Type B pancreatic cell (in vitro differentiated cells): ENCODE measurements at places on chromosomes 1 and 21. TPM values are rescaled to one million over a fixed set of nuclear protein-coding genes. Genes with fewer than 3 reads are reported as not detected.
A peak's percentile ranks its signal among the peaks of the same experiment; 100 is the strongest.

Gene PTGS2
- 2.2 and 2.9 TPM in 2 replicates for total RNA-seq

Gene SH3D21
- 15.7 and 32.5 TPM in 2 replicates for total RNA-seq

Gene CA6
- 0.24 TPM in 1 of 2 replicates, not detected in the other for total RNA-seq

Gene MROH7
- total RNA-seq = 0.19 and 0.79 TPM in 2 replicates

Gene PIK3CD
- total RNA-seq = 1.7 and 1.8 TPM in 2 replicates

Gene RXFP4
- total RNA-seq = not detected in 2 replicates

Gene ZNF683
- not detected in 2 replicates for total RNA-seq

DNA sequence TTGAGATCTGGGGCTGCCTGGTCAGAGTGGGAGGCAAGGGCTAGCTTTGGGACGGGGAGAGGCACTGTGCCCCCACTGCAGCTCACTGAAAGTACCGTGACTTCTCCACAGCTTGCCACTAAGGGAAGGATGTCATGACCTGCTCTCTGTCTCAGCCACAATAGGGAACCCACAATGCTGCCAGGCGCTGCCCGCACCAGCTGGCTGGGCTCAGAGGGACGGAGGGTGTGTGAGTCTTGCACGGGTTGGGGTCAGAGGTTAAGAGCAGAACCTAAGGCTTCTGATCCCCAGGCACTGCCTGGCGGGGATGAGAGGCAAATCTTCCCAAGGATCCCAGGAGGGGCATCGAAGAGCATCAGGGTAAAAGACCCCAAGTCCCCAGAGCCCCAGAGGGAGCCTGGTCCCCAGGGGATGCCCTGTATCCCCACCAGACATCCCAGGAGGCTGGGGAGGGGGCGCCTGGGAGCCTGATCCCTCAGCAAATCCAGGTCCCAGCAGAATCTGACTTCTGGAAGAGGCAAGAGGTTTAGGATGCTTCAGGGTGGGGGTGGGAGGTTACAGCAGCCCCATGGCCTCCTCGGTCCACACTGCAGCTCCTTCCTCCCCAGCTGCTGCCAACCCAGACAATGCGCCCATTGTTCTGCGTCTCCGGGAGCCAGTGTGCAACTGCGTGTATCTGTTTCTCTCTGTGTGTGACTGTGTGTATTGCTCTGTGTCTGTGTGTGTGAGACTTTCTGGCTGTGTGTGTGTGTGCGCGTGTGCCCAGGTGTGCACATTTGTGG, 2.0 kb upstream of the MARCKSL1 start:
- no peak for DNase-seq

DNA sequence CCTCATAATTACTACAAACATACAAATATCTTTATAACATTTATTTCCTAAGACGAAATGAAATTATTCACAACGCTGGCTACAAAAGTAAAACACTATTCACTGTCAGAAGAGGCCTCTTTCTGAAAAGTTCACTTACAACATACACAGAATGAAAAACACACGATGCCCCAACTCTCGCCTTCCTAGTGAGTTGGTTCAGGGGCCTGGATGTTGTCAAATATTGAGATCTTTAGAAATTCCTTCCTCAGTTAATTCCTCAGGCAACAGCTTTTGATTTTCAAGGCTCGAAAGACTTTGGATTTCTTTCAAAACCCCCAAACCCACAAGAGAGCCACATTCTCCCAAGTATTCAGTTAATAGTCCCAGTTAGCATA, 14.2 kb upstream of the KCNE1 start:
- no peak for DNase-seq

DNA sequence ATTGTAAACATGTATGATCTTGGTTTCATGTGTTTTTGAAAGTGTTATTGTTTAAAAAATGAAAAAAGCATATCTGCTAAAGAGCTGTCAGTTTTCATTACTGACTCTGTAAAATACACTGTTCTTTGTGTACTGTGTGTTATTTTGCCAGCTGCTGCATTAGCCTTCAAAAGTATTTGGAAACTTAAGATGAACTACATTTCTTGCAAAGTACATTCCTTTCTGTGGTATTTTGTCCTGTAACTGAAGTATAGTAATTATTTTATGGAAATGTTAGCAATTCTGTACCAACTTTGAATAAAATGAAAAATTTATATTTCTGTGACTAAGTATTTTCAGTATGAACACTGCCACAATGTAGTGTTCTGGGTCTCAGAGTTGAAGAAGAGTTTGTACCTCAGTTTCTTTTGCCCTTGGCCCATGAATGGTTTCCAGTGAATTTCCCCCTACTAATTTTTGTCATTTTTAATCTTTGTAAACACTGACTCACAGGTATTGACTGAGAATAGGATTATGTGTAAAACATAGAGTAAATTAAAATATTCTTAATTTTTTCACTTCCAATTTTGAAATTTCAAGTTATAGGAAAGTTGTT, 32.7 kb downstream of the MRPS6 start:
- DNase-seq = no peak

DNA sequence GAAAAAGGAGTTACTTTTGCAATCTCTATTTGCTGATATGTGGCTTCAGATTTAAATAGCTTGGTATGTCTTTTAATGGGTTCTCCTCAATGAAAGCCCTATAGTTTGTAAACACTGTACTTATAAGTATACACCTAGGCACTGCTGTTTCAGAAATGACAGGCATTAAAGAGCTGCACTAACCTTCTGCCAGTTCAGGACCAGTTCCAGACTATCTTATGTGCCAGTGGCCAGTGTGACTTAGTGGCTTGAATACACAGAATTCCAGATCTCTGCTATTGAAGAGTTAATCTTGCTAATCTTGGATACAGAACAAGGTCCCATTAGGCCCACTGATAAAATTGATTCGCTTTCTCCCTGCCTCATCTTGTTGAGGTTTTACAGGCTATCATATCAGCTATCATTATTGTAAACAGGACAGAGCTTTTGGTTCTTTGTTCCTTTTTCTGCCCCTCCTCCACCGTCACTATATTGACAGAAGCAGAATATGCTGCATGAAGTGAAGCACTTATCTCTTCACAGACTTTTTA, 337.5 kb downstream of the LRRIQ3 start:
- DNase-seq = no peak

- DNase-seq = no peak
Observed at GRCh38 chr1:172001288-172001687, 160.0 kb downstream of the DNM3 start.

GRCh38 chr1:47696737-47697441, 259.0 kb downstream of the FOXD2 start:
- DNase-seq = no peak

DNA sequence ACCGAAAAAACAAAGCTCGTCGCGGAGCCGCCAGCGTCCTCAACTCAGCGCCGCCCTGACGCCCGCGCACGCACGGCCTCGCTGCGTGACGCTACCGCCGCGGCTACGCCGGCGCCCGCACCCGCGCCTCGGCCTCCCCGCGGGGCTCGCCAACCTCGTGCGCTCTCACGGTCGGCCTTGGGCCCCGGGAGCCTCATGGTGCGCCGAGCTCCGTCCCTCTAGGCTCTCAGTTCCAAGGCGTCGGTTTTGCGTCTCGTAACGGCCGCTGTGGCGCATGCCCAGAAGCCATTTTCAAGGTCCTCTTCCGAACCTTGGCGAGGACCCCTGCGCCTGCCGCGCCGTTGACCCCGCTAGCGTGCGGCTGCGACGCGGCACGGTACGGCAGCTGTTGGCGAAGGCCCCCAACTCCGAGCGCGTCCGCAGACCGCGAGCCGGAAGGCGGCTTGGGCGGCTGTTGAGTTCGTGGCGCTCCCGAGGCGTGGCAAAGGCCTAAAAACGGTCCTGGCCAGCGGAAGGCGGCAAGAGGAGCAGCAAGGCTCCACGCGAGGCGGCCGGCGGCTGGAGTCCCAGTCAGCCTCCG, at the start of gene HENMT1:
TSS of gene HENMT1 (minus strand) at position 64 of the 580 bp plus-strand sequence. CDS start 1,209 bp downstream, outside the sequence.
- peak; percentile 77 for DNase-seq

- DNase-seq = no peak
Observed at GRCh38 chr21:41444703-41445464, 18.8 kb downstream of the MX1 start.

DNA sequence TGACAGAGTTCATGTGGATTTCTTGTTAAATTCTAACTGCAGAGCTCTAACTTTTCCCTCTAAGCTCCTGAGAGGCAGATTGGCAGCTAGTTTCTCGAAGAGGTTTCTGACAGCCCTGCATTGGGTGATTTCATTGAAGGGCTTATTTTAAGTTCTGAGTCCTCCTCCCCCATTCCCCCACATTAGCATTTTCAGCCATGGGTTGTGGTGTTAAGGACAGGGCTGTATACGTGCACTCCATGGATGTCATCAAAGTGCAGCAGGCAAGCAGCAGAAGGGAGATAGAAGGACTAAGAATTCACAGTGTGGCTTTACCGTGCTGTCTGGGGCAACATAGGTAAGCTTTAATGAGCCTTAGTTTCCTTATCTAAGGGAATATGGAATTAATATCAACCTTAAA, 19.0 kb downstream of the CRYZ start:
- DNase-seq = no peak

GRCh38 chr1:107018445-107018844, 38.0 kb upstream of the PRMT6 start:
- DNase-seq = no peak

- no peak for DNase-seq
Observed at GRCh38 chr1:25004355-25004754, 74.3 kb upstream of the RUNX3 start.

DNA sequence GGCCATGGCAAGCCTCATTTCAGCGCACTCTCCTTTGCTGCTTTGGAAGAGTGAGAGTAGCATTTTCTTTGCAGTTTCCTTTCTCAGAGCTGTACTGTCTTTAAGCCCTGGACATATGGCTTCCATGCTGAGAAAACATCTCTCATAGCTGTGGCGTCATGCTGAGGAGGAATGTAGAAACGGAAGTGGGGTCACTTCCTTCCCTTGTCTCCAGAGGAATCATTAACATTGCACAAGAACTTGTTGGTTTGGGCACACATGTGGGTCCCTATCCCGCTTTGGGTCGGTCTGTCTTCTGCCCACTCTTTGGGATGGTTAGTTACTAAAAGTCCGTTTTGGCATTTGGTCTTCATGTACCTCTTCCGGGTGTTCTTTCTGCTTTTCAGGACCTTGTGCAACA, 5.6 kb downstream of the MFN2 start:
- DNase-seq = no peak

- DNase-seq = no peak
Observed at GRCh38 chr1:162631546-162632191, 595 bp upstream of the DDR2 start.

DNA sequence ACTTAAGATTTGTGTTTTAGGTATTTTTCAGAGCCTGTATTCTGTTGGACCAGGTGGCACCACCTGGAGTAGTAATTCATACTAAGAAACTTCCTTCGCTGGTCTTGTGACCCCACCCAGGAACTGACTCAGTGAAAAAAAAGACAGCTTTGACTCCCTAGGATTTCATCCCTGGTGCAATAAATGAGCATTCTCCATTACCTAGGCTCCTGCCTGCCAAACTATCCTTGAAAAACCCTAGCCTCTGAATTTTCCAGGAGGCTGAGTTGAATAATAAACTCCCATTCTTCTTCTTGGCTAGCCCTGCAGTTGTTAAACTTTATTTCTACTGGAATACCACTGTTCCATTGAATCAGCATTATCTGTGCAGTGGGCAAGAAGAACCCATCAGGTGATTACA, 10.6 kb upstream of the RGS18 start:
- no peak for DNase-seq

DNA sequence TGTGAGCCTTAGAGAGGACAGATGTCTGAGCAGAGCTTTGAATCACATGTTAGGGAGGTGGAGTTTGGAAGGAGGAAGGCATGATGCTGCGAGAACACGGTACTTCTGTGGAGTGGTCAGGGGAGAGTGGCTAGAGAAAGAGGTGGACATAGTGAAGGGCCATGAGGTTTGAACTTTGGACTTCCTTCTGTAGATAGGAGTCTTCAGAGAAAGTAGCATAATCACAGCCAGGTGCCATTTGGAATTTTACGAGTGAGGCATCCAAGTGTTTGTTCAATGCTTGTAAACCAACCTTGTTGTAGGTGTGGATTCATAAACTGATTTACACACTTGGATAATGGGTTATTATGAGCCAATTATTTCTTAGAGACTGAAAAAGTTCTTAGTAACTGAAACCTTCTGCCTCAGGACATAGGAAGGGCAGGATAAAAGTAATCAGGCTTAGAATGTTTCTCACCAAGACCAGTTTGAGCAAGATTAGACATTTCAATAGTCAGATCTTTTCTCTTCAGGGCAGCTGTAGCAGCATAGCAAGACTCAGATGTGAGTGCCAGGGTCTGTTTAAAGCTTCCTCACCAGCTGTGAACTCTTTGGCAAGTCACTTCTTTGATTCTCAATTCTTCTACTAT, 83.5 kb upstream of the HMCN1 start:
- no peak for DNase-seq

- no peak for DNase-seq
Observed at GRCh38 chr1:89269277-89269676, 3.4 kb downstream of the GBP5 start.

- DNase-seq = no peak
Observed at GRCh38 chr1:82836973-82837680, 1036.4 kb downstream of the ADGRL2 start.

GRCh38 chr1:185823467-185823866, 89.3 kb downstream of the HMCN1 start:
- no peak for DNase-seq

DNA sequence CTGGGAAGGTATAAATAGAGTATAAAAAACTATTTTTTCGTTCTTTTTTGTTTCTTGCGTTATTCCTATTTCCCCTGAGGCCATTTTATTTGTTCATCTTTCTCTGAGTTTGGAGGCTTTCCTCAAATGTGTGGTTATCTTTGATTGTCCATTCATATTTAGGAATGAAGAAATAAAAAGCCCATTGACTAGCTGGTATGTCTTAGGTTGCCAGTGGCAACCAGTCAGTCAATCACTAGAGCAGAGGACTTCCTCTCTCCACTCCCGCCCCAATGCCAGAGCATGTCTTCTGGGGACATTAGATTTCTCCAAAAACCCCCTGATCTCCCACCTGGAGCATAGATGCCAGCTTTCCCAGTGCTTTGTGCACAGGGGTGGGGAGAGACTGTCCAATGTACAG, 20.7 kb upstream of the FOXE3 start:
- DNase-seq = no peak

DNA sequence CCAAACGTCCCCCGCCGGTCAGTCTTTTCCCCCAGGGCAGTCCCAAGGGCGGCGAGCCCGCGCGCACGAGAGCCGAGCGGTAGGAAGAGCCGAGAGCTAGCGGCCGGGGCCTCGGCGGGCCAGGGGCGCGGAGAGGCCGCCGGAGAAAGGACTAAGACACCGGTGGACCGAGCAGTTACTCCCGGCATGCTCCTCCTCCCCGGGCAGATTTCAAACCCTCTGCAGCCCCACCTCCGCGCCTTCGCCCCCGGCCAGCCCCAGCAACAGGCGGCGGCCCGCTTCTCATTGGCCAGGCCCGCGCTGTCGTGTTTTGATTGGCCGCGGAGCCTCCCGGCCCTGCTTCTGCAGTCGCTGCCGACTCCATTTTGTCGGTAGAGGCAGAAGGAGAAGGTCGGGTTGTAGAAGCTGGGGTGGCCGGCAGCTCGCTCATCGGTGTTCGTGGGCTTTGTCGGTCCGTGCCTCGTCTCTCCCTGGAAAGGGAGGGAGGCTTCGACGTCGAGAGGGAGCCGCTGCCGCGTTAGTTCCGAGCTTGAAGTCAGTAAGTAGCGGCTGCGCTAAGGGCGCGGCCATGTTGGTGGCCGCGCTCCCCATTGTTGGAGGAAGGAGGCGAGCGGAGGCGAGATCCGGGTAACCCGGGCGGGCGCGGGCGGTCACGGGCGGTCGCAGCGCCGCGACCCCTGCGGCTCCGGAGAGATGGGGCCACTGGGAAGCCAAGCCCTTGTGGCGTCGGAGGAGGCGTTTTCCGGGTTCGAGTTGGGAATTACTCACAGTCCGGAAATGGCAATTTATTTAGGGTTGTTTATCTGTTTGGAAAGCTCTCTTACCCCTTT, at the start of gene PNRC2:
TSS of gene PNRC2 (plus strand) at position 368 of the 830 bp plus-strand sequence. CDS start 1,630 bp downstream, outside the sequence.
- peak; percentile 99 for DNase-seq

- DNase-seq = no peak
Observed at GRCh38 chr1:153253693-153254092, 5.8 kb upstream of the LORICRIN start.
